ENCODE measurements at places on chromosomes 12 and 14. TPM values are rescaled to one million over a fixed set of nuclear protein-coding genes. Genes with fewer than 3 reads are reported as not detected.

The STON2 gene
- total RNA-seq: 12.2 TPM

The TCL1B gene
- total RNA-seq: not detected

GRCh38 chr14:61499991-61500390, 178.6 kb downstream of the PRKCH start:
- H3K4me1 ChIP-seq: no peaks in the 10 kb centered on the region
- H3K27ac ChIP-seq: no peak overlapping the region
- no peak overlapping the region for H3K4me3 ChIP-seq

DNA sequence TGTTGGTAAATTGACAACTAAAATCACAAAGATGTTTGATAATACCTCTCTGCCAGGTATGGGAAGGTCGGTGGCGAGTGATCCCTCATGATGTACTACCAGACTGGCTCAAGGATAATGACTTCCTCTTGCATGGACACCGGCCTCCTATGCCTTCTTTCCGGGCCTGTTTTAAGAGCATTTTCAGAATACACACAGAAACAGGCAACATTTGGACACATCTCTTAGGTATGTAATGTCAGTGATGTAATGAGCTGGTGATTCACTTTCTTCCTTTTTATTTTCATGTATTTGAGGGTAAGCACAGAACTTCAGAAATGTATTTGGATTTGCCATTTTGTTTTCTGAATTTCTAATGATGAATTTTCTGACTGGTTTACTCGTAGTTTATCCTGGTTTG, 42.6 kb upstream of the LRTM2 start:
- H3K4me3 ChIP-seq: no peak overlapping the region
- H3K4me1 ChIP-seq: no peaks in the 10 kb centered on the region
- no peak for DNase-seq

- peak overlapping the region; percentile 89 for H3K4me3 ChIP-seq
- H3K27ac ChIP-seq: peak overlapping the region; percentile 100
- peaks cover 43% of the 10 kb centered on the region for H3K4me1 ChIP-seq
- DNase-seq: peak; percentile 76
- H3K36me3 ChIP-seq: no peaks in the 10 kb centered on the region
Observed at GRCh38 chr14:77023001-77023996, 5.2 kb downstream of the IRF2BPL start.

GRCh38 chr12:112599871-112600270, 181.1 kb downstream of the PTPN11 start:
- H3K4me3 ChIP-seq: no peak overlapping the region
- no peaks in the 10 kb centered on the region for H3K27me3 ChIP-seq
- no peaks in the 10 kb centered on the region for H3K36me3 ChIP-seq
- H3K27ac ChIP-seq: no peak overlapping the region
- H3K4me1 ChIP-seq: no peaks in the 10 kb centered on the region

- H3K4me1 ChIP-seq: no peaks in the 10 kb centered on the region
- no peak overlapping the region for H3K4me3 ChIP-seq
- no peak overlapping the region for H3K27ac ChIP-seq
- peaks cover 15% of the 10 kb centered on the region for H3K27me3 ChIP-seq
Observed at GRCh38 chr14:74645244-74645643, 33.2 kb upstream of the LTBP2 start.

DNA sequence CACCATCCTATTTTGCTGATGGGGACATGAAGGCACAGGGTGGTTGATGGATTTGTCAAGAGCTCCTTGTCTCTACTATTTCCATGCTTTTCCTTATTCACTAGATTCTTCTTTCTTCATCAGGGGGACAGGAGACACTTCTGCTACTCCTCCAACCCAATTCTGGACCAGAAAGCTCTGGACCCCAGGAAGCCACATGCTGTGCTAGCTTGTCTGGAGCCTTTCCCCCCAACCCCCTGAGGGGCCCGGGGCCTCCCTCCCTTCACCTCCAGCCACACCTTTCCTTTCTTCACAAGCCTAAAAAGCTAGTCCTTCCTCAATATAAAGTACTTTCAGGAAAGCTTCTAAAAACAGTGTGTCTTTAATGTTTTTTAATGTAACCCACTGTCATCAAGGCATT, 75.1 kb upstream of the CAPRIN2 start:
- no peaks in the 10 kb centered on the region for H3K36me3 ChIP-seq
- H3K4me1 ChIP-seq: no peaks in the 10 kb centered on the region
- no peak overlapping the region for H3K27ac ChIP-seq
